Choroid plexus epithelial cell (primary cell): ENCODE measurements at places on chromosomes 12 and 14.
A peak's percentile ranks its signal among the peaks of the same experiment; 100 is the strongest.

GRCh38 chr12:5188472-5188871, 144.8 kb downstream of the KCNA5 start:
- no peak for DNase-seq

- DNase-seq = peak; percentile 35
Observed at GRCh38 chr14:60657456-60658210, 8.4 kb upstream of the SIX1 start.

GRCh38 chr14:74785056-74785613, 22.0 kb downstream of the YLPM1 start:
- DNase-seq = no peak

GRCh38 chr14:91889477-91890211, 22.3 kb upstream of the TC2N start:
- DNase-seq = no peak

DNA sequence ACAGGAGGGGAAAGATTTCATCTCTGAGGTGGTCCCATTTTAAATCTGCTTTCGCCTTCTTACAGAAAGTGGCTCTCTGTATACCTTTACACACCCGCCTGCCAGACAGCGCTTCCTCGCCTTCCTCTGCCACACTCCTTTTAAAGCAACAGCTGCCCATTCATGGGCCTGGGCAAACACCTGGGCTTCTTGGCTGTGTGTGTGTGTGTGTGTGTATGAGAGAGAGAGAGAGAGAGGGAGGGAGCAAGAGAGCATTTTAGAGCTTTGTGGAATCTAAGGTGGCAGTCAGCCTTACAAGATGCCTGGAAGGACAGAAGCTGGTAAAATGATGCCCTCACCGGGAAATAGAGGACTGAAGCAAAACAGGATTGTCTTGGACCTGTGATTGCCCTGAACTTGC, 20.0 kb downstream of the PTHLH start:
- DNase-seq = no peak

- DNase-seq = no peak
Observed at GRCh38 chr14:101969481-101969880, 5.1 kb downstream of the DYNC1H1 start.

DNA sequence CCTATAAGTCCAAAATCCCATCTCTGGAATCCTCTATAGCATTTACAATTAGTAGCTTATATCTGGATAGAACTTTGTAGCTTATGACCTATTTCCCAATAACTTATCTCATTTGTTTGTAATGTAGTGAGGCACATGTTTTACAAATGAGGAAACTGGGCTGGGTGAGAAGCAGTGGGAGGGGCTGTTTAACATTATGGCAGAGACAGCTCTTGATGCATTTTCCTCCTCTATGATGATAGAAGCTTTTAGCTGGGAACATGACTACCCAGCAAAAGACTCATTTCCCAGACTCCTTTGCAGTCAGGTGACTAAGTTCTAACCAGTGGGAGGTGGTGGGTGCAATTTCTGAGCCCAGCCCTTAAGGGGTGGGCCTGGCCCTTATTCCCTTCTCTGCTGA, 179.7 kb downstream of the TTC8 start:
- peak; percentile 66 for DNase-seq

DNA sequence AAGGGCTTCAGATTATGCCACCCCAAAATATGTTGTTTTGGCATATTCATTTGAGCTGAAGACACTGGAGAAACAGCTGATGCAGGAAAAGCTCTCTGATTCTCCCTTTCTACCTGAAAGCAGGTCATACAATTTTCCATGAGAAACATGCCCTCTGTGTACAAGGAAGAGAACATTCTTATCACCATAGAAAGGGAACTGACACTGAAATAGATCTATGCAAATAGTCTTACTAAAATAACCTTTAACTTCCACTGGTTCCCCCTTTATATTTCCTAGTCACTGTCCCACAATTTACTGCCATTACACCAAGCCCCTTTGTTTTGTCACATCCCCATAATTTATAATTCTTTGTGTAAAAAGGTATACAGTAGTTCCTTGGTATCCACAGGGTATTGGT, 9.6 kb upstream of the PHC1 start:
- DNase-seq = no peak

GRCh38 chr12:101619026-101619786, 24.4 kb downstream of the MYBPC1 start:
- peak; percentile 14 for DNase-seq
